ENCODE measurements at places on chromosomes 11 and 22. TPM values are rescaled to one million over a fixed set of nuclear protein-coding genes. Genes with fewer than 3 reads are reported as not detected.
A peak's percentile ranks its signal among the peaks of the same experiment; 100 is the strongest.

- DNase-seq: no peak
These were observed 562.1 kb downstream of the TBC1D22A start for GRCh38 chr22:47324435-47324990.

DNA sequence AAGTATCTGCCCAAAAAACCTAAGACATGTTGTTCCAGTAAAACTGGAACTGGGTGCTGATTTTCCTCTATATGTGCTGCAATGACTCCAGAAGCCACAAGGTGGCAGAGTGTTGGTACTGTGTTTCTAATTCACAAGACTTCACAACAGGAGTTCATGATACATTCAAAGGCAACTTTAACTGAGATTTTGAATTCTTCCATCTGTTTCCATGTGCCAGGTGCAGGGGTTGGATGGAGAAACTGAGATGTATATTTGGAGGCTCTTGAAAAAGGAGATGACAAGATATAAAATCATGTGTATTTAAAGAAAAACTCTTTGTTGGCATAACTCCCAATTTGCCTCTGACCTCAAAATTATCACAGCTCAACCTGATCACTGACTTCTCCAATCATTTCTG, 1098.6 kb upstream of the CCDC90B start:
- peak; percentile 5 for DNase-seq

- DNase-seq: peak; percentile 36
These were observed 38.8 kb downstream of the NUMA1 start for GRCh38 chr11:72041364-72042063.

ELMOD1 gene
- not detected for total RNA-seq

- no peak for DNase-seq
These were observed 77.4 kb downstream of the GGTLC2 start for GRCh38 chr22:22721681-22722354.

DNA sequence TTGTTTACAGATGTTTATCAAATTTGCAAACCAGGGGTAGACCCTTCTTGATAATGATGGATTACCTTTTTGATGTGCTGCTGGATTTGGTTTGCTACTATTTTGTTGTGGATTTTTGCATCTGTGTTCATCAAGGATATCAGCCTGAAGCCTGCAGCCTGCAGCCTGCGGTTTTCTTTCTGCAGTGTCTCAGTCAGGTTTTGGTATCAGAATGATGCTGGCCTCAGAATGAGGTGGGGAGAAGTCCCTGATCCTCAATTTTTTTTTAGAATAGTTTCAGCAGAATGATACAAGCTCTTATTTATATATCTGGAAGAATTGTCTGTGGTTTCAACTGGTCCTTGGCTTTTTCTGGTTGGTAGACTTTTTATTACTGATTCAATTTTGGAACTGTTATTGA, 19.7 kb upstream of the RAB38 start:
- DNase-seq: no peak

DNA sequence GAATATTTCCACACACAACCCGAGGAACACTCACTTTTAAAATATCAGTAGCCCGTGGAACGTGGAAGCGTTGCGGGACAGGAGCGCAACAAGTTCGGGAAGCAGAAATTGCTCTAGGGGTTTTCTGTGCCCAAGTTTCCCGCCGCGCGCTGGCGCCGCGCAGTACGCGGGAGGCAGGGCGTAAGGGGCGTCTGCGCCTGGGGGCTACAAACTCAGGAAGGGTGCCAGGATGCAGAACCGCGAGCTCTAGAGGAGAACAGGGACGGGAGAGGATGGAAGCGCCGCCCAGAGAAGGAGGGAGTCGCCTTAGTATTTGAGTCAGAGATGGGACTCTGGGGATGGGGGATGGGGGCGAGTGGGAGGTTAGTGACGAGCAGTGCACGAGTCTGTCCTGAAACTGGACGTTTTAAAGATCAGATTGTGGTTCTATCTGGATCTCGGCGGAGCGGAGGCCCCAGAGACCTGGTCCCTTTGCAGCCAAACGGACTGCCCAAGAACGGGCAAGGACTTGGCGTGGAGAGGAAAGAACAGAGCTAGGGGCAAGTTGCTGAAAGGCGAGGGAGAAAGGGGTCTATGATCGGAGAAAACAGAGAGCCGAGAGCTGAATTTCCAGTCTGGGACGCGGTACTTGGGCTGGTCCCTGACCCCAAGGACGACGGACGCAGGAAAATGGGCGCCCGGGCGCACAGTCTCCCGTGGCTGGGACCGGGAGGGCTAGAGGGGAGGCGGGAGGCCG, 4.7 kb downstream of the BSX start:
- DNase-seq: no peak

- DNase-seq: no peak
These were observed 41.4 kb upstream of the PHF21A start for GRCh38 chr11:46162700-46163099.

DNA sequence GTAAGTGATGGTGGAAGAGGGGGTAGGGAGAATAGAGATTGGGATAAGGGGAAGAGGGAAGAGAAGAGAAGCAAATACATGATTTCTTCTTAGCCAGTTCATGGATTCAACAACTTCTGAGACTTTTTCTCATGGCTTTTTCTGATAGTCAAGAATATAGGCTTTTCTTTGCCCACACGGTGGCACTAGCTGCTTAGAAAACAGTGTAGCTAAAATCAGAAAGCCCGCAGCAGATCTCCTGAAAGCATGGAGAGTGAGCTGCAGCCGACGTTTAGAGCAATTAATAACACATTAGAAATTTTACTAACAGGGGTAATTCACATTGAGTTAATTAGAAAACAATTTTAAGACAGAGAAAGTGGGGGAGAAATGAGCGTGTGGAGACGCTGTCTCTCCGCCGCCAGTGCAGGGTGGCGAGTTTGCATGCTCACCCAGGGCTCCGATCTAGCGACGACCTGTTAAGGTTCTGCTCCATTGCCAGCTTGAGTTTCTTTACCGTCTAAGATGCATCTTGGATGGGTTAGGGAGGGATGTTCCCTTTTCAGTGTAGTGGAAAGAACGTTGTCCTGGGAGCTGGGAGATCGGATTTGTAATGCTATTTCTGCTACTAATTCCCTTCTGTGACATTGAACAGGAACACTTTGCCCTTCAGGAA, 3.3 kb upstream of the RAG1 start:
- DNase-seq: peak; percentile 34

DNA sequence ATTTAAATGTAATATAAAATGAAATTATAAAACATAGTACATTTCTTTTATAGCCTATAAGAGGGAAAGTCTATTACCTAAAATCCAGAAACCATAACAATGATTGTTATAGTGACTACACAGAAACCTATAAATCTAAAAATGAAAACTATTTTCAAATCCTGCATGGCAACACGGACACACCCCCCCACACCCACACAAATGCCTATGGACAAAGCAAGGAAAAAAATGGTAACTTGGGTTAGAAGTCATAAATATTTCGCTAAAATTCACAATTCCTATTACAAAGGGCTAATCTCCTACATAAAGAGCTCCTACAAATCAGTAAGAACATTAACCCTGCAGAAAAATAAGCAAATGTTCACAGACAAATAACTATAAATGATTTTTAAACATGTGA, 56.4 kb downstream of the GAB2 start:
- no peak for DNase-seq

GRCh38 chr11:131065435-131066413, 149.4 kb upstream of the SNX19 start:
- no peak for DNase-seq

DEFB131B gene
- not detected for total RNA-seq

DNA sequence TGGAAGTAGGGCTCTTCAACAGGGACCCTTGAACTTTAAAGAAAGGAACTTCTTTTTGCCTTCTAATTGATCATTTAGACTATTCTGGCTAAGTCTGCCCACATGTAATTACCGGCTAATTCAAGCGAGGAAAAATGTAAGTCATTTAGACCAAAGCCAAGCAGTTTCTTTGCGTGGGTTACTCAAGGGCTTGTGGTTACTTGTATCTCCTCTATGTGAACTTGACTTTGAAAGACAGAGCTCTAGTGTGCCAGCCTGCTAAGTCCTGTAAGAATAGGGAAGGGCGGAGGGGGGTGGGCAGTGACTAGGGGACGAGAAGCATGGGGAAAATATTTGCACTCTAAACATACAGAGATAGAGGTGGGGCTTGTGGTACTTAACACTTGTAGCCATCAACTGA, 145.2 kb upstream of the TEAD1 start:
- no peak for DNase-seq

DNA sequence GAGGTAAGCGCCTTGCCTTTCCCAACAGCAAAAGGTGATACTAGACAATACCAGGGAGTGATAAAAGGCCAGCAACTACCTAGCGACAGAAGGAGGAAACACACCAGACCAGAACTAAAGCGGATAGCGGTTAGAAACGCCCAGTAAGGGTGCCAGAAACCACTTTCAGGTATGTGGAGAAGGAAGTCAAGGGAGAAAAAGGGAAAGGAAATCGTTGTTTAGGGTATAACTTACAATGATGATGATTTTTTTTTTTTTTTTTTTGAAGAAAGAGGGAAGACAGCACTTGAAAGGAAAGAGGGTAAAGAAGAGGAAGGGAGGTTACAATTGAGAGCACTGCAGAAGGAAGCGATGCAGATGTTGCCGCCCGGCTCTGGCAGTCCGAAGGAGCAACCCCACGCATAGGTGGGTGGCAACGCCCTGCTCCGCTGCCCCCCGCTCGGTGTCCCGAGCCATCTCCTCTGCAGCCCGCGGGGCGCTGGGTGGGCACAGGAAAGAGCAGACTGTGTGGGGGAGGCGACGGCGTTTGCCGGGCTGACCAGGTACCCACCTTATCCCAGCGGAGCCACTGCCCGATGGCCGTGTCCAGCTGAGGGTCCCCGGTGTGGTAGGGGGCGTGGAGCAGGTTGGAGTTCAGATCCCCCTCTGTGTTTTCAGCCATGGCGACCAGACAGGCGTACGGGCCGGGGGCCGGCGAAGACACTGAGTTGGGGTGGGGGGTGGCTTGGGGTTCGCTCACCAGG, 561 bp downstream of the PGM2L1 start:
- no peak for DNase-seq

CUL5 gene
- 25.8 TPM for total RNA-seq

- no peak for DNase-seq
These were observed 54.5 kb upstream of the RRAS2 start for GRCh38 chr11:14413307-14414069.

- no peak for DNase-seq
These were observed 1.0 kb upstream of the CHRM1 start for GRCh38 chr11:62922189-62922589.

DNA sequence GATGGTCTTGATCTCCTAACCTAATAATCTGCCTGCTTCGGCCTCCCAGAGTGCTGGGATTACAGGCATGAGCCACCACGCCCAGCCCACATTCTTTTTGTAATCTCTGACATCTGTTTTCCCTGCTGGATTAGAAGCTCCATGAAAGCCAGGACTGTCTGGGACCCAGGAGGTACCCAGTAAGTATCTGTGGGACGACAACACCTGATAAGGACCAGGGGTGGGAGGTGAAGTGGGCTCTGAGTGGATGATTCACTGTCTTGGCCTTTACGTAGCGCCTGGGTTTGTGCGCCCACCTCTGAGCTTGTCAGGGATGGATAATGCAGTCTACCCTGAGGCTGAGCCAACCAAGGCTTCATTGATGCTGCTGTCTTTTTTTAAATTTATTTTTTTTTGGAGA, 118.8 kb downstream of the ABTB2 start:
- no peak for DNase-seq

NAALAD2 gene
- total RNA-seq: 0.92 TPM

- no peak for DNase-seq
These were observed 126.8 kb downstream of the LARGE1 start for GRCh38 chr22:33793475-33793874.

- DNase-seq: no peak
These were observed 63.4 kb downstream of the RCN1 start for GRCh38 chr11:32154275-32154674.

DNA sequence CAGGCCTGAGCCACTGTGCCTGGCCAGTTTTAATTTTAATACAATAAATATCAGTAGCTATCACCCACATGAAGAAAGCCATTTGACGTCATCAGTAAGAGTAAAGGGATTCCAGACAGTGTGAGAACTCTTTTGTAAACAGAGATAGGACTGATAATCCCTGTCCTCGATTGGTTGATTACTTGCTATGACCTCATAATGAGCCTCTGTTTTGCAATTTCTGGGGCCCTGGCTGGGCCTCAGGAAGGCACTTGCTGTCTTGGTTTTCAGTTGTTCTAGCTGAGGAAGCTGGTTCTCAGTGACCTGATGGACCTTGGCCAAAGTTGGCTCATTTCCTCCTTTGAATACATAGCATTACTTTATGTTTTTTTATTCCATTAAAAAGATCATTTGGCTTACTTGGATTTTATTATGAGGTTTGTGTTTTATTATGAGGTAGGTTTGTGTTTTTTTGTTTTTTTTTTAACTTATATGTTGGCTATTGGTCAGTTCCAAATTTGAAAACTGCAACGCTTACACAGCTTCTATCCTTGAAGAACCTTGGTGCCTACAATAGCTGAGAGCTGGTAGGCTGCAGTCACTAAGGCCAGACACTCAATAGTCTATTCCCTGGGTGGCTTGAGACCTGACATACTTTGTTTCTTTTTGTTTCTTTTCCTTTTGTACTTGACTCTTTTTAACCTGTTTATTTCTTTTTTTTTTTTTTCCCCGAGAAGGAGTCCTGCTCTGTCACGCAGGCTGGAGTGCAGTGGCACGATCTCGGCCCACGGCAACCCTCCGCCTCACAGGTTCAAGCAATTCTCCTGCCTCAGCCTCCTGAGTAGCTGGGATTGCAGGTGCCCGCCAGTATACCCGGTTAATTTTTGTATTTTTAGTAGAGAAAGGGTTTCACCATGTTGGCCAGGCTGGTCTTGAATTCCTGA, 20.0 kb downstream of the MARK2 start:
- DNase-seq: peak; percentile 44

IRAG1 gene
- 1.4 TPM for total RNA-seq

DNA sequence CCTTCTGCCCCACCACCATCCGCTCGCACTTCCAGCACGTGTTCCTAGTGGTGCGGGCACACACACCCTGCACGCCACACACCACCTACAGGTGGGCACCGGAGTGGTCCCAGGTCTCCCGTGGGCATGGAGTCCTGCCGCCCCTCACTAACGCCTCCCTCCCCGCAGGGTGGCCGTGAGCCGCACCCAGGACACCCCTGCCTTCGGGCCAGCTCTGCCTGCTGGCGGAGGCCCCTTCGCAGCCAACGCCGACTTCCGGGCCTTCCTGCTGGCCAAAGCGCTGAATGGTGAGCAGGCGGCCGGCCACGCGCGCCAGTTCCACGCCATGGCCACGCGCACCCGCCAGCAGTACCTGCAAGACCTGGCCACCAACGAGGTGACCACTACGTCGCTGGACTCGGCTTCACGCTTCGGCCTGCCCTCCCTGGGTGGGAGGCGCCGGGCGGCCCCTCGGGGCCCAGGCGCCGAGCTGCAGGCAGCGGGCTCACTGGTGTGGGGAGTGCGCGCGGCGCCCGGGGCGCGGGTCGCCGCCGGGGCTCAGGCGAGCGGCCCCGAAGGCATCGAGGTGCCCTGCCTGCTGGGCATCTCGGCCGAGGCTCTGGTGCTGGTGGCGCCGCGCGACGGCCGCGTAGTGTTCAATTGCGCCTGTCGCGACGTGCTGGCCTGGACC, 8.5 kb downstream of the SIPA1 start:
- no peak for DNase-seq

DNA sequence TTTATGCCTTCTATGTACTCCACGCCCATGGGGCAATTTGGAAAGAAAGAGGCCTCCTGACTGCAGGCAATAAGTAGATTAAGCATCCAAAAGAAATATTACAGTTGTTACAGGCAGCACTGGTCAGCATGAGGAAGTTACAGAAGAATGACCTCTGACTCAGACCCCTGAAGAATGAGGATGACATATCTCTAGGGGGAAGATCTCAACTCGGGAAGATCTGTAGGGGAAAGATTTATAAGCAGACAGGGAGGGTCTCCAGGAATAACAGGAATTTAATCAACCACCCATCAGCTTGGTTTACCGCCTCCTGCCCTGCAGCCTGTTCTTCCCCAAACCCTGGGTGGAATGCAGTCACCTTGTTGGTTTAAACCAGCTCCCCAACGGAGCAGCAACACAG, 58.0 kb downstream of the RCN1 start:
- no peak for DNase-seq

GRCh38 chr11:94117871-94118270, 10.8 kb upstream of the PANX1 start:
- no peak for DNase-seq
